ENCODE measurements at places on chromosomes 7 and 10.

GRCh38 chr10:103836861-103837260 lies 18.5 kb downstream of the SH3PXD2A start:
- DNase-seq: no peak

DNA sequence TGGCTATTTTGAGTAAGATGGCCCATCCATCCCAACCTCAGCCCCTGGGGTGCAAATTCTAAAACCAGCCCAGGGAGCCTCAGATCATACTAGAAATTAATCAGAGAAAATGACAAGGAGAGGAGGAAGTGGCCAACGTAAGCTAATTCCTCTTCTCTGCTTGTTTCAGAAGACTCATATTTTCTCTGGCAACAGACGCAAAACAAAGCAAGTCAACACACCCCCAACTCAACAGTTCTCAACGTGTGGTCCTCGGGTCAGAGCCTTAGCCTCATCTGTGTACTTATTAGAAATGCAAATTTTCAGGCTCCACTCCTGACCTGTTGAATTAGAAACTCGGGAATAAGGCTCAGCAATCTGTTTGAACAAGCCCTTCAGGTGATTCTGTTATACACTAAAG lies 413.9 kb upstream of the AUTS2 start:
- DNase-seq: no peak

- DNase-seq: no peak
These were observed 21.9 kb downstream of the DPY19L1 start for GRCh38 chr7:35015346-35015859.

DNA sequence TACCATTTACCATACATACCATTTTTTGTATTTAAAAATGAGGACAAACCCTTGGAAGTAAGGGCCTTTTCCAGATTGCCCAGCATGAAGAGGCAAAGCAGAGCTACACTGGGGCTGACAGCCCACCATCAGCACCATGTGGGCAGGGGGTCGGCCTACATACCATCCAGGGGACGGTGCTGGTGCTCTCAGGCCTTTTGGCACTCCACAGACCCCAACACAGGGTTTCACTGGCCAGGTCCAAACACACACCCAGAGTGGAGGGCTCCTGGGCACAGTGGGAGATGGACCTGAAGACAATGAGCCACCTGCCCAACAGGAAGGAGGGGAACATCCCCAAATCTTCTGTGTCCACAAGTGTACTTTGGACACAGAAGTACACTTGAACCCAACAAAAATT lies 69.2 kb upstream of the CAMK2B start:
- no peak for DNase-seq

GRCh38 chr10:98030093-98030821 lies at the start of gene CRTAC1:
Gene CRTAC1, minus strand, starts transcription at chr10:98030621. Its CDS starts 149 bp downstream, at chr10:98030472.
- no peak for DNase-seq
